ENCODE measurements at places on chromosomes 6 and 20. TPM values are rescaled to one million over a fixed set of nuclear protein-coding genes. Genes with fewer than 3 reads are reported as not detected.

Gene GSTA2
- total RNA-seq, result 0.50 TPM

Gene NOP56
- total RNA-seq, result 215 TPM

Gene BPIFA1
- not detected for total RNA-seq

DNA sequence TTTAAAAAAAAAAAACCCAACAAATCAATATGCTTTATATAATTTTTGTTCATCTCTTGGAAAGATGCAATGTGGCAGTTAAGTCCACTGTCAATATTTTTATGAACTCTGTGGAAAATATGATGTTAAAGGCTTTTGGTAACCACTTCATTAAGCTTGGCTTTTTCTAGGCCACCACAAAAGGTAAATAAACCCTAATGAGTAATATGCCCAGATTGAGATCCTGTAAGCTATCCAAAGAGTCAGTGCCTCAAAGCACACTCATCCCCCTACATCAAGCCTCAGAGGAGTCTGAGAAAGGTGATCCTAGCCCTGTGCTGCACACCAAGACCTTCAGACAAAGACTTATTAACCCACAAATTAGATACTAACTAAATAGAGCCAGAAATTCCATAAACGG, 121.1 kb downstream of the CDC5L start:
- DNase-seq, result peak; percentile 57

GRCh38 chr6:115592025-115592424, 468.7 kb downstream of the FRK start:
- DNase-seq, result peak; percentile 1

DNA sequence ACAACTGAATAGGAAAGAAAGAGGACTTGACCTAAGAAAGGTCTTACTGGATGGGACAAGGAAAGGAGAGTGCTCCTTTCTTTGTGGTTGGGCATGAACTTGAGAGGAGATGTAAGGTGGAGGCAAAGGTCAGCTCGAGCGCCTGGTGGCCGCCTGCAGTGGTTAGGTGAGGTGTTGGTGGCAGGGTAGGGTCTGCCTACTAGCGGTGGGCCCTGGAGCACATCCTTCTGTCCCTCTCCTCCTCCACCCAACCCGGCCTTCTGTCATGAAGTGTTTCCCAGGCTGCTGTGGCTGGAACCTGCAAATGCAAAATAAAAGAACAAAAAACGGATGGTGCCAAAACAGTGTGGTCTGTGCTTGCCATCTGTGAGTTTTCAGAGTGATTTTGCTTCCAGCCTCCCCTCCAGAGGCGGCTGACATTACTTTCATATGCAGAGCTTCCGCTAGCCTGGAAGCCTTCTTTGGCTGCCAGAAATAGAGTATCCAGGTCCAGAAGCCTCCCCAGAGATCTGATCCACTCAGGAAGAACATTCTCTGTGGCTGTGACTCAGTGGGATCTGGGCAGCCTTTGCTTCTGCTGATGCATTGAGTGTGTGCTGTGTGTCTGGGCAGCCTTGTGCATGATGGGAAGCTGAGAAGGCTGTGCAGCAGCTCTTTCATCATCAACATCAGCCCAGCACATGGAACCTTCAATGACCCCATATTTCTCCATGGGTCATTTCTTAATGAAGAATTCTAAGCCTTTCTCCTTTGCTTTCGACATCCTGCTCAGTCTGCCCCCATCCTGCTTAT, 79.8 kb upstream of the FAM184A start:
- no peak for DNase-seq

- no peak for DNase-seq
Measured at GRCh38 chr6:51386347-51386836, 567.7 kb downstream of the TFAP2B start.

DNA sequence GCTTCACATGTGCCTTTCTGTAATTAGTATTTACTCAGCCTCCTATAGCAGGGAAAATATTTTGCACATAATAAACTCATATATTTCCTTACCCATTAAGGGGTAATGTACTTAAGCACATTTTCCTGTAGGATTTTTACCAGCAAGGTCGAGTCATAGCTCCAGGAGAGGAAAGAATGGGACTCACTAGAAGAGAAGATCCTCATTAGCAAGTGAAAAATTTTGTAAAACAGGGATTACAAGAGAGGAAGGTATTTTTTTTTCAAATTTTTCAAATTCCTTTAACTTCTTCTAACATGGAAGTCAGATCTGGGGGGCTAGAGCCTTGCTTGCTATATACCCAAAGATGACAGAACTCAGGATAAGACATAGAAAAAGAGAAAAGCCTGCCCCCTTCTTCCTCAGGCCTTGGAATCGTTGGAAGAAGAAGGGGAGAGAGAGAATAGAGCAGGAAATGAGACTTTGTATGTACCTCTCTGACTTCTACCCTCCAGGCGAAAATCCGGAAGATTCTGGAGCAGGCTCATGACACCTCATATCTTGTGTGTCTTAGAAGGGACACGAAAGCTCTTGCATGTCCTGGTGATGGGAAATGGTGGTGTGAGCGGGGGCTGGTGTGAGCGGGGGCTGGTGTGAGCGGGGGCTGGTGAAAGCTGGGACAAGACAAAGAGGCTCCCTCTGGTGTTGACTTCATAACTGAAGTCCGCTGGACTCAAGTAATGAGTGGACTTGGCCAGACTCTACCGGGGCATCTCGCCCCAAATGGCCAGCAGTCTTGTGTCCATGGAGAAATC, 256.9 kb upstream of the PLCB4 start:
- no peak for DNase-seq

DNA sequence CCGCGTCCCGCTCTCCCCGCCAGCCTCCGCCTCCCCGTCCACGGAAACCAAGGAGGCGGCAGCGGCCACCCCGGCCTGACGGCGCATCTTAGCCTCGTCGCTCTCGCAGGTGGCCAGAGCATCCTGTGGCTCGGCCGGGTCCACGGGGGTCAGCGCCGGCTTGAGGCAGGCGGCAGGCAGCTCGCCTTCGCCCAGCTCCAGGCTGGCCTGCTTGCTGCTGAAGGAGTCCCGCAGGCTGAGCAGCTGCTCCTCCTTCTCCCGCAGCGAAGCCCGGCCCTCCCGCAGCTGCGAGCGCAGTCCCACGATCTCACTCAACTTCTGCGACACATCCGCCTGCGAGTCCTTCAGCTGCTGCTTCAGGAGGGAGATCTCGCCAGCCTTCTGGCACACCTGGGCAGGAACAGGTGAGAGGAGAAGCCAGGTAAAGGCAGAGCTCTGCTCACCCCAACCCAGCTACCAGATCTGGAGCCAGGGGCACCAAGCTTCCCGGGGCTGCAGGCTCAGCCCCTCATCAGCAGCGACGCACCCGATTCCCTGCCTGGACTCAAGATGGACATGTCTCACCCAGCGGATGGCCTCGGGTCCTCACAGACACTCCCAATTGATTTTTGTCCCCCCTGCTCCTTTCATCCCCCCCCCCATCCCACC, 5.2 kb upstream of the FASTKD5 start:
- no peak for DNase-seq

GRCh38 chr6:144634371-144634770, 349.2 kb downstream of the UTRN start:
- DNase-seq, result no peak

DNA sequence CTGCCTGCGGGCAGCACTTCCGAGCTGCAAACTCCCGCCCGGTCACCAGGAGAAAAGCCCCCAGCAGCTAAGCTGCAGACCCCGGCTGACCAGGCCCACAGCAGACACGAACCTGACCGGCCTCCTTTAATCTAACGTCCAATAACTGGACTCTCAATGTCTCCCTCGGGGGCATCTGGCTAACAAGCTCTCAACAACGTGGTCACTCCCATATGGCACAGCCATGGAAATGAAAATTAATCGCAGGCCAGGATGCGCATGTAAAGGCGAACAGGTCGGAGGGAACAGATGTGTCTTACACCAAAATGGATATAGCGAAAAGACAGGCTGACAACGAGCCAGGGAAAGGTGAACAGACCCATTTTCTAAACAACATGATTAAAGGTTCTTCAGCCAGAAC, 44.4 kb upstream of the SMOC2 start:
- no peak for DNase-seq

DNA sequence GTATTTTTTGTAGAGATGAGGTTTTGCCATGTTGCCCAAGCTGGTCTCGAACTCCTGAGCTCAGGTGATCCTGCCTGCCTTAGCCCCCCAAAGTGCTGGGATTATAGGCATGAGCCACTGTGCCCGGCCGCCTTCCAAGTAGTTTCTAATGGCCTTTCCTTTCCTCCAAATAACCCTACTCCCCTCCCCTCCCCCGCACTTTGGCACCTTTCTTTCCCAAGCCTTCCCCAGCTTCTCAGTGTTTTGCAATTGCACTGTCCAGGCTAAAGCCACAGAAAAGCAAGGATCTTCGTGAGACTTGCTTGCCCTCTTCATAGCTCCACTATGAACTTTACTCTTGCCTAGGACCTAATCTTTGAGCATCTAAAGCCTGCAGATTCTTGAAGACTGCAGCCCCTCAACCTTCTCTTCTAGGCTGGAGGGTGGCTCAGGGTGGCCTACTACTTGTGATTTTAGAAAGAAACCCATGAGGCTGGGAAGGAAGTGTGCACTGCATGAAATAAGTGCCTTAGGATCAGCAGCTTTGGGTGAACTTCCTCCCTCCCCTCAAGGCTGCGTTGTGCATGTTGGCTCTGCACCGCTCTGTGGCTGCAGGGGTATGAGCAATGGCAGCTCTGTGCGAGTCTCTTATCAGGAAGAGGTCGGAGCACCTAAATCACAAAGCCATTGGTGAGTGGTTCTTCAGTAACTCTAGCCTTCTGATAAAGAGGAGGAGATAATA, 152.4 kb upstream of the SNX9 start:
- no peak for DNase-seq

- no peak for DNase-seq
Measured at GRCh38 chr6:16471222-16471909, 233.0 kb downstream of the GMPR start.

GRCh38 chr20:25120457-25120856, 38.5 kb upstream of the VSX1 start:
- DNase-seq, result peak; percentile 19

GRCh38 chr6:166650824-166651807, 24.1 kb upstream of the RPS6KA2 start:
- DNase-seq, result no peak

Gene BFSP1
- 3.2 TPM for total RNA-seq

DNA sequence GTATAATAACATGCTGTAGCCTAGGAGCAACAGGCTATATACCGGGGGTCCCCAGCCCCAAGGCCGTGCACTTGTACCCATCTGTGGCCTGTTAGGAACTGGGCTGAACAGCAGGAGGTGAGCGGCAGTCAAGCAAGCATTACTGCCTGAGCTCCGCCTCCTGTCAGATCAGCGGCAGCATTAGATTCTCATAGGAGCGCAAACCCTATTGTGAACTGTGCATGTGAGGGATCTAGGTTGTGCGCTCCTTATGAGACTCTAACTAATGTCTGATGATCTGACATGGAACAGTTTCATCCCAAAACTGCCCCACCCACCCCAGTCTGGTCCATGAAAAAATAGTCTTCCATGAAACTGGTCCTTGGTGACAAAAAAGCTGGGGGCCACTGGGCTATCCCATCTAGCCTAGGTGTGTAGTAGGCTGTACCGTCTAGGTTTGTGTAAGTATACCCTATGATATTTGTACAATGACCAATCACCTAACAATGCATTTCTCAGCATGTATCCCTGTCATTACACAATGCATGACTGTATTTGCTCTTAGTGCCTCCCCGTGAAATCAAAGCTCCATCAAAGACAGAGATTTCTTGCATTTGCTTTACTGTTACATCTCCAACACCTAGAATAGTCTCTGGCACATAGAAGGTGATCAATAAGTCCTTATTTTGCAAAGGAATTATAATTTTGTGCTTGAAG, 30.8 kb downstream of the NHSL1 start:
- DNase-seq, result peak; percentile 79

GRCh38 chr6:38755874-38756273, 40.8 kb downstream of the DNAH8 start:
- peak; percentile 91 for DNase-seq

DNA sequence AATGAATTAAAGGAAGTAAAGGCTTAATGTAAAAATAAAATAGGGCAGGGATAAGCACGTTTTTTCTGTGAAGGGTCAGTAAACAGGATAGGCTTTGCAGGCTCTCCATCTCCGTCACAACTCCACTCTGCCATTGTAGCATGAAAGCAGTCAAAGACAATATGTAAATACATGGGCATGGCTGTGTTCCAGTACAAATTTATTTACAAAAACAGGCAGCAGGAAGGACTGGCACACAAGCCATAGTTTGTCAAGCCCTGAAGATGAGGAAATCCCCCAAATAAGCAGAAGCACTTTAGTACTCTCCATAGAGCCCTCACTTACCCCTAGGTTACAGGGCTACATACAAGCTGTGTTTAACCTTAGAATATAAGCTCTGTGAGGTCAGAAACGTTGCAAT, 8.9 kb upstream of the FBXO9 start:
- DNase-seq, result no peak

Gene SUMO4
- total RNA-seq, result 2.0 TPM

Gene ZC2HC1B
- not detected for total RNA-seq

GRCh38 chr6:13488015-13488895, 855 bp upstream of the GFOD1 start:
- DNase-seq, result no peak

DNA sequence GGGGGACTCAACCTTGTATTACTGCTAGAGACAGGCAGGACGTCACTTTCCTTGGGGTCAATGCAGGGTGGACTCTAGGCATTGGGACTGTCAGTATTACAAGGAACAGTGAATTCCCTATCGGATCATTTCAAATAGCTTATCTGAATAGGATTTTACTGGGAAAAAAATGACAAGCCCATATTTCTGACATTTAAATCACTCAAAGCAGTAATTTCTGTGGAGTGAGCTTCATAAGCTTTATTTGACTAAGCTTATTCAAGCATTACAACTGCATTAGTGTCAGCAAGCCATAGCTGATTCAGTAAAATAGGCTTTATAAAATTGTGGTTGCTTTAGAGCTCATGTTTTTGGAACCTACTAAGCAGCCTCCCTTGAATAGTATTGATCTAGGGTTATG, 44.3 kb downstream of the TRDN start:
- no peak for DNase-seq

DNA sequence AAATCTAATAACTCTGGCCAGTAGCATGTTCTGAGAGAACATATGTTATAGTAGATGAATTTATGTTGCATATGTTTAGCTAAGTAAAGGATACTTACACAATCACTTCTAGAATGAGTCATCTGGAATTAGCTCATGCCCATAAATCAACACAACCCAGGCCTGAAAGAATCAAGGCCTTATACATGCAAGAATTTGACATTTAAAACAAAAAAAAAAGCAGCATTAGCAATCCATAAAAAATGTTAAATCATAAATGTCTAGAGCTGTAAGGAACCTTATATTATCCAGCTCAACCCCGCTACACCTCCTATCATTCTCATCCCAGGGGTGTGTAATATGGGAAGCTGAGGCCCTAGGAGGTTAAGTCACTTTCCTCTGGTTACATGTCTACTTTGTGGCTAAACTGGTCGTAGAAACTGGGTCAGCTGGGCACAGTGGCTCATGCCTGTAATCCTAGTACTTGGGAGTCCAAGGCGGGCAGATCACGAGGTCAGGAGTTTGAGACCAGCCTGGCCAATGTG, 105.2 kb upstream of the CARMIL1 start:
- DNase-seq, result peak; percentile 92

Gene PNLDC1
- total RNA-seq, result not detected

Gene WFDC2
- total RNA-seq, result 4.7 TPM

- no peak for DNase-seq
Measured at GRCh38 chr6:77487808-77488425, 24.6 kb upstream of the HTR1B start.
